ENCODE measurements at places on chromosomes 13 and 19. TPM values are rescaled to one million over a fixed set of nuclear protein-coding genes. Genes with fewer than 3 reads are reported as not detected.

The ADPRHL1 gene
- 10.8 TPM for total RNA-seq

DNA sequence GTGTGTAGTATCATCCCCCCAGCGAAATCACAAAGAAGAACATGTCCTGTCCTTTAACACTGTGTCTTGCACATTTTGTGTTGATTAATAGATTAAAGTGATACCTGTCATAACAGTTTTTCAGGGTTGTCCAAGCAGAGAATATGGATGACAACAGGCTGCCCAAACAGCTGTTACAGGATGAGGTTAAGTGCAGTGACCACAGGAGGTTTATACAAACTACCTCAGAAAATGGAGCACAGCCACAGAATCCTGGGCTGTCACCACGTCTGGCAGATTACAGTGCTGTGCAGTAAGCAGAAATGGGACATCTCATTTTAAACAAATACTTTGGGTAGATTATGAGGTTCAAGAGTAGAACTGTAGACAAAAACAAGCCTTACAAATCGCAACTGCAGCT, 575.6 kb downstream of the DCT start:
- DNase-seq, result peak; percentile 90

- no peak for DNase-seq
Observed at GRCh38 chr13:73945382-73945781, 188.8 kb downstream of the KLF12 start.

DNA sequence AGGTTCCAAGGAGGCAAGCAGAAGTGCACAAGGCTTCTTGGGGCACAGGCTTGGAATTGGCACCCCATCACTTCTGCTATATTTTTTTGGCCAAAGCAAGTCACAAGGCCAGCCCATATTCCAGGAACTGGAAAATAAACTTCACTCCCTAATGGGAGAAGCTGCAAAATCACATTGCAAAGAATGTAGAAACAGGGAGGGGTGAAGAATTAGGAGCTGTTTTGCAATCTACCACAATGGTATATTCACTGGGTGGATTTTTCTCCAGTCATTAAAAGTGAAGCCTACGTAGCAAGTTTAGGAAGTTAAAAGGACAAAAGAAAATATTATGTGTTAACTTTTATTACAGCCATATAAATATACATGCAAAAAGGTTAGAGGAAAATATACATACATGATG, 464.8 kb downstream of the COG6 start:
- DNase-seq, result peak; percentile 33

- DNase-seq, result peak; percentile 88
Observed at GRCh38 chr13:44237276-44237767, 136.3 kb upstream of the SERP2 start.

- DNase-seq, result peak; percentile 32
Observed at GRCh38 chr13:48842316-48842715, 133.4 kb upstream of the FNDC3A start.

The GPC6 gene
- total RNA-seq, result 17.0 TPM

GRCh38 chr13:75600371-75600770, 35.8 kb upstream of the LMO7 start:
- no peak for DNase-seq

- DNase-seq, result no peak
Observed at GRCh38 chr19:35231956-35232645, 3.6 kb upstream of the FAM187B start.

The ATP4B gene
- total RNA-seq, result not detected

DNA sequence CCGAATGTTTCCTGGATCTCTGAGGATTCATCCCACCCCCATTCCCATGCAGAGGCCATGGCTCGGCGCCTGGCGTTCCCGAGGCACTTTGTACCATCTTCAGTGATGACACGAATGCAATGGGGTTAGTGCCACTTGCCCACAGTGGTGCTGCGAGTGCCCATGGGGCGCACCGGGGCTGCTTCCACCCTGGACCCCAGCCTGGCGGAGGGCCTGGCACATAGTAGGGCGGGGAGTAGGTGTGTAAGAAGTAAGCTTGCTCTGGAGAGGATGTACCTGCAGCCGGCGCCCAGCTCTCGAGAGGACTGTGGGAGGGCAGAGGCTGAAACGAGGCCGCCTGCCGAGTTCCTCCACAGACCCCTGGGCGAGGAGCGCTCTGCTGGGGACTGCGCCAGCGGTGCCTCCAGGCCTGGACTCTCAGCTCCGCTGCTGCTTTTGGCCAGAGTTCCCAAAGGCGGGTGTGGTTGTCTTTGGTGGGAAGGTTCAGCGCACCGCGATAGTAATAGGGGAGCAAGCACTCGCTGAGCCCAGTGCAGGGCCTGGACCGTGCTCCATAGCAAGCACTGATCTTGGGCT, 5.5 kb upstream of the HAMP start:
- DNase-seq, result no peak

- no peak for DNase-seq
Observed at GRCh38 chr19:10521461-10522171, 4.4 kb upstream of the S1PR5 start.

DNA sequence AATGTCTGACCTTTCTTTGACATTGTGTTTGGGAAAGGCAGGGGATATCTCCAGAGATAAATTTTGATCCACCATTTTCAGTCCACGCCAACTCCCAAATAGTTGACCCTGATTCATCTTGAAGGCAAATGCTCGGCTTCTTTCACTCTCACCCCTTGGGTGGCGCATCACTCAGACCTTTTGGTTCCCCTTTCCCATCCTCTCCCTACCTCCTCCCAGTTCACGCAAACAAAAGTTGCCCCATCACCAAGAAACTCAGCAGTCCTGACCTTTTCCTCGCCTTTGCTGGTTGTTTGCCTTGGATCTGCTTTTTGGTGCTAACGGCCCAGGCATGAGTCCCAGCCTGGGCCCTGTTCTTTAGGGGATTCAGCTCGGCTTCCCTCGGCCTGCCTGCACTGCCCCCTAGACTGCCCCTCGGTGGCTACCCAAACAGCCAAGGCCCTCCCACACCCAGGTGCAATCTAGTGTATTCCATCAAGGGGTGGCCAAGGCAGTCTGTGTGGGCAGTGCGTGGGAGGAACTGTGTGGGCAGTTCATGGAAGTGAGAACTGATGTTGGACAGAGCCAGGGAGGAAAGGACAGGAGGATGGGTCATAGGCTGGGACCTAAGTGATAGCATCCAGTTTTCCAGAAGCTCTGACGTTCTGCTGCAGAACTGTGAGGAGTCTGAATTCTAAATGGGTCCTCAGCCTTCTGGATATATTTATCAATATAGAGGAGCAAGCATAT, 255.7 kb downstream of the DLEU7 start:
- no peak for DNase-seq

The PNMA8A gene
- total RNA-seq, result 74.8 TPM

- no peak for DNase-seq
Observed at GRCh38 chr13:103692442-103692841, 626.2 kb upstream of the SLC10A2 start.

DNA sequence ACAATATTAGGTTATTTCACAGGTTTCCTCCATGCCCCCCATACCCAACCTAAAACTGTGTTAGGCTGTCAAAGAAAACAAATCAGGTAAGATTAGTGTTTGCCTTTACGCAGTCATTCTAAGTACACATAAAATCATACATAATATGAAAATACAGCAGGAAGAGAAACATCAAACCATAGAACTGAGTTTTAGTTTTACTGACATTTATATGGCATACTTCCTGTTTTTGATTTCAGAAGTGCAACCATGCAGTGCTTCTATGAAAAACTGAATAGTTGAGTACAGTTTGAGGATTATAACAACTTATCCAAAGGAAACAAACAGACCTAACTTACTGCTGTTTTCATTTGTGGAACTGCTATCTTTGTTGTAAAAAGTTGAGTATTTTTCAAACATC, 91.3 kb downstream of the KCNRG start:
- no peak for DNase-seq
